Activated naive CD8-positive, alpha-beta T cell treated with anti-CD3 and anti-CD28 coated beads, Interleukin-2, amount 50 U/mL, for 16 hours (primary cell): ENCODE measurements at places on chromosomes 7 and 10.

DNA sequence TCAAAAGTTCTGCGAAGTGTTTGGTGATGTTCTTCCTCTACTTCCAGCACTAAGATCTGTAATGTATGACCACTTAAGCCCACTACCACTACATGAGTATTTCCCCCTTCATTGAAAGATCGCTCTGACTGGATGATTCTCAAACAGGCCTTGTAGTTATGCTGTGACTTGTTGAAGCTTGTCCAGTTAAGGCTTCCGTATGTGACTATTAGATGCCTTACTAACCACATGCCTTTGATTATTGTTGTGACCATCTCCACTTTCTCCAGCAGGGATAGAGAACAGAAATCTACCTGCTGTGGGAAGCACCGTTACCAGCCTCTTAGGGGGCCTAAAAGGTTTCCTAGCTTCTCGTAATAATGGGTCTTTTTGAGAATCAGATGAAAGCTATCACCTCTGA, 81.1 kb downstream of the NOC3L start:
- no peak for DNase-seq

DNA sequence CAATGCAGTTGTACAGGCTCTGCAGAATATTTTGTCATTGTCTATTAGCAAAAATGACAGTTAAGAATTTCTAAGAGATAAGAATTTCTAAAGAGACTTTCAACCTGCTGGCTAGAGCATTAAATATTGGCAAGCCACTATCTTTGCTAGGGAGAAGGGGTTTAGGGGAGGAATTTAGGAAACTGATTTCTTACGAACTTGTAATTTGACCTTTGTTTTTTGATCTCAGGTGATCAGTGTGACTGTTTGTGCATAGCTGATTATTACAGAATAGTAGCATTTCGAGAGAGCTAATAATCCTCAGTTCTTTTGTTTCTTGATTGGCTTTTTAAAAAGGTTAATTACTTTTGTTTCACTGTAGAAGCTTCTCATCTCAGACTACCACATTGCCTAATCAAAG, 68.1 kb downstream of the ST7 start:
- no peak for DNase-seq

GRCh38 chr10:124837687-124838086, 36.1 kb downstream of the ABRAXAS2 start:
- no peak for DNase-seq

- no peak for DNase-seq
Measured at GRCh38 chr7:30804078-30804661, 33.0 kb downstream of the MINDY4 start.

DNA sequence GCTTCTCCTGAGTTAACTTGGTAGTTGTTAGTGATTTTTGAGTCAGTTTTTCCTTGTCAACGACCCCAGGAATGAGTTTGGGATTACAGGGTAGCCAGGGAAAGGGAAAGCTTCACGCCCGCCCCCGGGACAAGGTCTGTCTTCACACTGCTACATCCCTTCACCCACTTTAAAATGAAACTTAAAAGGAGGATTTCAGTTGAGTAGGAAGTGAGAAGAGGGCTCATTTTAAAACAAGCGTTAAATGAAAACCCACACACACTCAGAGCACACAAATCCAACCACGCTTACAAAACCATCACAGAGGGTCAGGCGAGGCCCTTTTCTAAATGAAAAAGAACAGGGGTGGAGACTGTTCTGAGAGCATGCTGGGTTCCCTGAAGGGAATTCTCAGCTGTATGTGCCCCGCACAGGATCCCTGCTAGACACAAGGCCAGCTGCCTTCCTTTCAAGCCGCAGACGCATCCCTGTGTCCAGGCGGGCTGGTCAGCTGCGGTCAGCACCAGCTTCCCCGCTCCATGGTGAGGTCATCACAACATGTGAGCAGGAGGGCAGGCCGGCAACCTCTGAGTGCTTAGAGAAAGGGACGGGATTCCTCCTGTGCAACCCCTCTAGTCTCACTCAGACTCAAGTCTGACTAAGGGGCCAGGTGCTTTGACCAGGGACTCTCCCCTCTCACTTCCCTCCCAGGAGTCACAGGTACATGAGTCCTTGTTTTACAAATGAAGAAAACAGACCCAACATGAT, 111.8 kb downstream of the EGFR start:
- DNase-seq, result no peak

DNA sequence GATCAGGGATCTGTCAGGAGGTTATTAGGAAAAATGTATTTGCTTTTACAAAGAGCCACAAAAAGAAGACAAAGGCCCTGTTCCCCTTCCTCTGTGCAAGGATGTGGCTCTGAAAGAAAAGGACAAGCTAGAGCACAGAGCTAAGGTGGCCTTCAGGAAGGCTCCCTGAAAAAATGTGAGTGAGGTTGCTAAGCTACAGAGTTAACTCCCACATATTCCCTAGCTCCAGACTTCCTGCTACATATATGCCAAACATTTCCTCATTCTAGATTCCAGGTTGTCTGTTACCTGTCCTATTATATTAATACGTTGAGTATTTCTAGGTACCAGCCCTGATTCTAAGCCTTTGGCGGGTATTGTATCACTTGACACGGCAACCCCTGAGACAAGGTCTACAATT, 369.0 kb downstream of the PARD3 start:
- no peak for DNase-seq

GRCh38 chr10:49365275-49365674, 30.6 kb downstream of the DRGX start:
- no peak for DNase-seq

GRCh38 chr10:23469596-23470237, 30.8 kb downstream of the OTUD1 start:
- no peak for DNase-seq

- DNase-seq, result no peak
Measured at GRCh38 chr10:21314111-21314626, 211.3 kb downstream of the SKIDA1 start.

GRCh38 chr7:75958802-75959543, 35.4 kb downstream of the TMEM120A start:
- no peak for DNase-seq

DNA sequence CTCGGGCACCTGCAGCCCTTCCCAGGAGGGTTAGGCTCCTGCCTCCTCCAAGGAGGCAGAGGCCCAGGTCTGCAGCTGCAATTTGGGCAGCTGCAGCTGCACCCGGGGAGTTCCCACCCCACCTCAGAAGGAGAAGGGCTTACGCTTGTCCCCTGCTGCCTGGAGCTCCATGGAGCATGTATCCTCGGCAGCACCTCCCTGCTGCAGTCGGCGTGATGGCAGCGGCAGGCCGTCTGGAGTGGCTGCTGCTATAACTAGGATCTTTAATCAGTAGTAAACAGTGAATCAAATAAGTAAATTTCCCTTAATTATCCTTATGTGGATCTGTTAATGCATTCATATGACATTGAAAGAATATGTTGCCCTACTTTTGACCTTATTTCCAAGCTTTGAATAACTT, 167.0 kb downstream of the PON1 start:
- DNase-seq, result no peak

- DNase-seq, result no peak
Measured at GRCh38 chr10:102435529-102436233, 3.3 kb upstream of the CUEDC2 start.

- no peak for DNase-seq
Measured at GRCh38 chr10:34522546-34522945, 292.6 kb downstream of the PARD3 start.

- DNase-seq, result no peak
Measured at GRCh38 chr7:116626886-116627285, 45.1 kb upstream of the MET start.

- no peak for DNase-seq
Measured at GRCh38 chr10:34018129-34018528, 683.7 kb upstream of the NRP1 start.
